Keratinocyte (primary cell): ENCODE measurements at places on chromosomes 5 and 9. TPM values are rescaled to one million over a fixed set of nuclear protein-coding genes. Genes with fewer than 3 reads are reported as not detected.

GRCh38 chr5:58462154-58462553 lies 2.3 kb upstream of the PLK2 start:
- peak; percentile 62 for DNase-seq
- peaks cover 12% of the 10 kb centered on the region for H3K36me3 ChIP-seq
- peak overlapping the region; percentile 40 for H3K27ac ChIP-seq
- H3K4me3 ChIP-seq = no peak overlapping the region

The C9 gene
- polyA plus RNA-seq = 0.04 TPM in 1 of 3 replicates, not detected in the others

DNA sequence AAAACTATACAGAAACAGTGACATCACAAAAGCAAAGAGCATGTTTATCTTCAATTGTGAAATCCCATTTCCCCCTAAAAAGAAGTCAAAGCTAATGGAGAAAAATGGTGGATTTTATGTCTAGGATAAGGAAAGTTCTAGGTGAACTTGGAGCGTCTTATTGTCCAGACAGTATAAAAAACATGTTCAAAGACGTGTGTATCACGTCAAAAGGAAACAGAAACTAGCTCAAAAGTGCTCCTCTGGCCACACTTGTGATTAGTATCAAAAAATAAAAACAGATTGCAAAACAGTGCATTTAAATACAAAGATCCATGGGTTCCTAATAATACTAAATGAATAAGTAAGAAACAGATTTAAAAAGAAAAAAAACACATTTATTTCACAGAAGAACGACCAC lies 568.9 kb downstream of the ANXA1 start:
- DNase-seq = no peak
- H3K27me3 ChIP-seq = no peaks in the 10 kb centered on the region
- no peaks in the 10 kb centered on the region for H3K4me1 ChIP-seq
- no peak overlapping the region for H3K4me3 ChIP-seq

DNA sequence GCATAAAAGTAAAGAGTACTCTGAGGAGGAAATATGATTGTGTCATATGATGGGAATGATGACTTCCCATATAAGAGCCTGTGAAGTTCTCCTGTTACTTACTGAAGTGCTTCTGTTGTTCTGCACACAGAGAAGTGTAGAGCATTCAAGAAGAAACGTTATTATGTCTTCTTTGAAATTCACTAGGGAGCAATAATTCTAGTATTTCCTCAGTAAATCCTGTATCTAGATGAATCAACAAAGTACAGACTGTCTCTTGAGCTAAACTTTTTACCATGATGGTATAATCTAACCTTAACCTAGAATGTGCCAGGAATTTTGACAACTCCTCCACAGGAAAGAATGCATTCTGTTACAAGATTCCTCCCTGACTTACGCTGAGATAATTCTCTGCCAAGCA lies 18.9 kb upstream of the GHR start:
- no peak for DNase-seq
- no peak overlapping the region for H3K27ac ChIP-seq
- peaks cover 3% of the 10 kb centered on the region for H3K4me1 ChIP-seq

- no peak for DNase-seq
- H3K27ac ChIP-seq = no peak overlapping the region
- no peaks in the 10 kb centered on the region for H3K36me3 ChIP-seq
- peaks cover 3% of the 10 kb centered on the region for H3K27me3 ChIP-seq
- no peak overlapping the region for H3K4me3 ChIP-seq
Observed at GRCh38 chr5:61735531-61735930, 403.5 kb downstream of the ZSWIM6 start.

The ICE1 gene
- 13.4 to 18.4 TPM (median 15.8 TPM) in 3 replicates for polyA plus RNA-seq

The SH2D3C gene
- 0.12 to 0.21 TPM in 2 of 3 replicates, not detected in the other for polyA plus RNA-seq

DNA sequence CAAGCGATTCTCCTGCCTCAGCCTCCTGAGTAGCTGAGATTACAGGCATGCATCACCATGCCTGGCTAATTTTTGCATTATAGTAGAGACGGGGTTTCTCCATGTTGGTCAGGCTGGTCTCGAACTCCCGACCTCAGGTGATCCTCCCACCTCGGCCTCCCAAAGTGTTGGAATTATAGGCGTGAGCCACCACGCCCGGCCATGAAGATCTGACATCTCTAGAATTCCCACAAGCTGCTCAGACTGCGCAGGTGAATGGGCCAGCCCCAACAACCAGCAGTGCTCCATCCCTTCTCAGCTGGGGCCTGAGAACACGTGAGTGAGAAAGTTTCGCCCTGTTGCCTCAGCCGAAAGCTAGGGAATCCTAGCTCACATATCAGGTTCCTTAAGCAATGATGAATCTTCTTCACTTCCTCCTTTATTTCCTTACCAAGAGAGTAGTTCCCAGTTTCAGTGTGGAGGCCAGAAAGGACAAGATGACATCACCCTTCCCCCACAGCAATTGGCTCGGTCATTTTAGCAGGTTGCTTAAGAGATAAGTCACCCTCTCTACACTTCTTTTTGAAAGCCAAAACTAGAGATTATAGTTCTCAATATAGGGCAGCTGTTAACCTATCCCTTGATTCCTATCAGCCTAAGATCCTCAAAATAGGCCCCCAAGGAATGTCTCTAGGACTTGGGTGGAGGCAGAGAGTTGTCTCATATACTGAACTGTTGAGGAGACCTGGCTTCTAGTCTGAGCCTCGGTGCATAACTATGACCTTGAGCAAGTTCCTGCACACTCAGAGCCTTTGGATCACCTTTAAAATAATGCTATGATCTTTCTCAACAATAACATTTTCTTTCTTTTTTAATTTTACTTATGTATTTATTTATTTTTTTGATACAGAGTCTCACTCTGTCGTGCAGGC lies 23.9 kb upstream of the PPP2CA start:
- no peak overlapping the region for H3K4me3 ChIP-seq
- no peak for DNase-seq
- H3K27me3 ChIP-seq = no peaks in the 10 kb centered on the region

- no peak overlapping the region for H3K27ac ChIP-seq
- H3K4me1 ChIP-seq = no peaks in the 10 kb centered on the region
- no peak for DNase-seq
- H3K4me3 ChIP-seq = no peak overlapping the region
- peaks cover 3% of the 10 kb centered on the region for H3K27me3 ChIP-seq
- H3K36me3 ChIP-seq = no peaks in the 10 kb centered on the region
Observed at GRCh38 chr9:16257604-16258003, 612.9 kb downstream of the BNC2 start.

DNA sequence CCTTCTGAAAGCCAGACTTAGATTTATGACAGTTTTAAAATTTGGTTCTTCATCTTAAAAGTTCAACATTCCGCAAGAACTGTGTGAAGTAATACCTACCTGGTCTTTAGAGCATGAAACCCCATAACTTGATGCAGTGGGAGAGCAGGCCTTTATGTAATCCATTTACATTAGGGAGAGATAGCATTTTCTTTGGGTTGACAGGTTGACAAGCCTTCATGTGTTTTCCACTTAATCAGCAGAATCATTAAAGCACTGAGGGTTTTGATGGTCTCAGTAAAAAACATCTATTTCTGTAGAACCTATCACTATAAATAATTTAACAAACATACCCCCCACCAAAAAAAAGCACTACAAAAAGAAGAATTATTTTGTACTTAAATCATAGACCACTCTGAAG lies 121.6 kb upstream of the KIF2A start:
- no peaks in the 10 kb centered on the region for H3K36me3 ChIP-seq
- no peaks in the 10 kb centered on the region for H3K4me1 ChIP-seq

The MEGF9 gene
- 8.2 to 11.2 TPM (median 9.8 TPM) in 3 replicates for polyA plus RNA-seq

DNA sequence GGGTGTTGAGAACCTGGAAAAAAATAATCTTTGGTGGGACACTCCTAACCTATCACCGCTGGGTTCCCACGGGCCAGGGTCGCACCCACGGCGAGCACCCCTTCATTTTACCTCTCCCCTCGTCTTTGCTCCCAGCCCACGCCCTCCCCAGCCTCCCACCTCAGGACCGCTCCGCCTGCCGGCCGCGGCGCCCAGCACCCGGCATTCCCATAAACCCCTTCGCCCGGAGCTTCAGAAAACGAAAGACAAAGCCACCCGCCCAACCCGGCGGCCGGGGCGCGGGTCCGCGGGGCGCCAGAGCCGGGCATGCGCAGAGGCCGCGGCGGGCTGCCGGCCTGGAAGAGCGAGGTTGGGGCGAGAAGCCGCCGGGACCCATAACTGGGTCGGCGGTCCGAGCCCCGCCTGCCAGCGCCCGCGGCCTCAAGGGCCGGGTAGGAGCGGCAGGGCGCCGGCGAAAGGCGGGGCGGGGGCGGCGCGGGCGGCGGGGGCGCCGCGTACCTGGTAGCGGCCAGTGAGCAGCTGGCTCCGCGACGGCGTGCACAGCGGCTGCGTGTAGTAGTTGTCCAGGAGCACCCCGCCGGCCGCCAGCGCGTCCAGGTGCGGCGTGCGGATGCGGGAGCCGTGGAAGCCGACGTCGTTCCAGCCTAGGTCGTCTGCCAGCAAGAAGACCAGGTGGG lies 533 bp downstream of the ARSB start:
- H3K4me1 ChIP-seq = peaks cover 18% of the 10 kb centered on the region
- H3K4me3 ChIP-seq = peak overlapping the region; percentile 77
- no peaks in the 10 kb centered on the region for H3K36me3 ChIP-seq
- peak overlapping the region; percentile 71 for H3K27ac ChIP-seq
- DNase-seq = no peak

The HTR1A gene
- polyA plus RNA-seq = not detected in 3 replicates
